ENCODE measurements at places on chromosomes 4 and X. TPM values are rescaled to one million over a fixed set of nuclear protein-coding genes. Genes with fewer than 3 reads are reported as not detected.

DNA sequence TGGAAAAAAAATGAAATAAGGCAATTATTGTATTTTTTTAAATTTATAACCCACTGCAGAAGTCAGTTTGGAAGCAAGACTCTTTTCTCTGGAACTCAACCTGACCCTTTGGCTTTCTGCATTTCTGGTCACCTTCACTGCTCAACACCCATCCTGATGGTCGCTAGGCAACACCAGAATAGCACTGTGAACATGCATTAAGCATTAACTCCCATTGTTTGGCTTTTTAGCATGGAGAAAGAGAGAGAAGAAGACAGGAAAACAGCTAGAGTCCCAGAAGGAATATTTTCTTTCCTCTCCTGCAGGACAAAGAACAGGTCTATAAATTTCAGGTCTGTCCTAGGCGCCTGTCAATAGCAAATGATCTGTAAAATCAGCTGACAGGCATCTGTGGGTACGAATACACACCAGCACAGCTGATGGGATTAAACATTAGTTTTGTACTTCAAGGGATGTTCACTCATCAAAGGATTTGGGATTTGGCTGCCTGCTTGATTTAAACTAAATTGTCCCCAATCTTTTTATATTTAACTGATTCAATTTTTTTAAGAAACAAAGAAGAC, 137.2 kb upstream of the ETNPPL start:
- DNase-seq: peak; percentile 68
- H3K4me1 ChIP-seq: peaks cover 9% of the 10 kb centered on the region
- H3K27ac ChIP-seq: no peak overlapping the region
- no peak overlapping the region for H3K4me3 ChIP-seq

DNA sequence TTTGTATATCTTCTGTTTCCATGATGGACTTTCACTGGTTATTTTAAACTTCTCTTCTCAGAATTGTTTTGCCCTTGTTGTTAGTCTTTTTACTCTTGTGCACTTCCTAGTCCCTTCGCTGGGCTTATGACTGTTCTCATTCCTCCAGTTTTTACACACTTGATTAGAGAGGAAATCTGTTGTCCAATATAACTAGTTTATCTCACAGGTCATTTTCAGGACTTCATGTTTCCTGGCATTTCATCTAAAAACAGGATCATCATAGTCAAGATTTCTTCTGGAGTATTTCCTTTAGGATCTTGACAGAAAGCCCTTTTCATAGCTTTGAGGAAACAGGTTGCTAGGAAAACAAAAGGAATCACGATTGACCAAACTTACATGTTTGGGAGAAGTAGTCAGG, 3.0 kb downstream of the FNIP2 start:
- H3K4me1 ChIP-seq: peaks cover 17% of the 10 kb centered on the region
- H3K27ac ChIP-seq: no peak overlapping the region
- DNase-seq: no peak
- peaks cover 20% of the 10 kb centered on the region for H3K27me3 ChIP-seq
- no peaks in the 10 kb centered on the region for H3K36me3 ChIP-seq

GRCh38 chrX:136694431-136695087, 46.6 kb downstream of the CD40LG start:
- no peak overlapping the region for H3K4me3 ChIP-seq
- peak; percentile 74 for DNase-seq
- no peaks in the 10 kb centered on the region for H3K27me3 ChIP-seq
- peak overlapping the region; percentile 87 for H3K27ac ChIP-seq
- H3K4me1 ChIP-seq: 0 out of 2 replicates have a peak, but pooled peaks cover 3% of the 10 kb centered on the region
- no peaks in the 10 kb centered on the region for H3K36me3 ChIP-seq

DNA sequence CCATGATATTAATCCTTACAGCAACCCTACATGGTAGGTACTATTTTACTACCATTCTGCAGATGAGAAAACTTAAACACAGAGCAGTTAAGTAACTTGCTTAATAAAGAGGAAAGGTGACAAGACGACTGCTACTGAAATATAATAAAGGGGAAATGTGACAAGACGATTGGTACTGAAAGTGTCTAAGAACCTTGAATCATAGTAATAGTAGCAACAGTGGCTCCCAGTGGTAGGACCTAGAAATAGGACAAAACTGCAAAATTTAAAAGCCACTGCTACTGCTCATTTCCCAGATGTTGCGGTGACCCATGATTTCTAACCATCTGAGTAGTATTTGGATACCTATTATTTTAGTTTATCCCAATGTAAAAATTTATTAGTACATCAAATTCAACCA, 89.5 kb downstream of the TASL start:
- H3K4me1 ChIP-seq: no peaks in the 10 kb centered on the region
- no peak overlapping the region for H3K27ac ChIP-seq
- DNase-seq: peak; percentile 22
- no peak overlapping the region for H3K4me3 ChIP-seq

The CCSER1 gene
- total RNA-seq: 3.4 TPM

The SPANXC gene
- total RNA-seq: not detected

- no peaks in the 10 kb centered on the region for H3K4me1 ChIP-seq
- no peak for DNase-seq
- no peaks in the 10 kb centered on the region for H3K36me3 ChIP-seq
- no peaks in the 10 kb centered on the region for H3K27me3 ChIP-seq
- no peak overlapping the region for H3K4me3 ChIP-seq
These were observed 112.9 kb downstream of the CPZ start for GRCh38 chr4:8705161-8706145.

DNA sequence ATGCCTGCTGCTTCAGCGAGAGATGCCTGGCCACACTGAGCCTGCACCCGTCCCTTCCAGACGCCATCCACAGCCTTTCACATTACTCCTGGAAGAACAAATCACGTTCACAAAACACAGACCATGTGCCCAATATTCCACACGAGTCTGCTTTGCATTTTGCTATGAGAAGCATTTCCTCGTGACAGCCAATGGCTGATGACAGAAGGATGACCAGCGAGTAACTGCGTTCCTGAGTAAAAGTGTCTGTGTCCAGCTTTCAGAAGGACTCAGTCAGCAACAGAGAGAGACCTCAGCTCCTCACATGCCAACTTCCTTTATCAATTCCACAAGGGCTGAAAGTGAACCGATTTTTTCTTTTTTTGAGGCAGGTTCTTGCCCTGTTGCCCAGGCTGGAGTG, 19.5 kb downstream of the NAT8L start:
- H3K27ac ChIP-seq: no peak overlapping the region
- H3K36me3 ChIP-seq: no peaks in the 10 kb centered on the region
- H3K4me3 ChIP-seq: no peak overlapping the region
- no peak for DNase-seq
- no peaks in the 10 kb centered on the region for H3K27me3 ChIP-seq

DNA sequence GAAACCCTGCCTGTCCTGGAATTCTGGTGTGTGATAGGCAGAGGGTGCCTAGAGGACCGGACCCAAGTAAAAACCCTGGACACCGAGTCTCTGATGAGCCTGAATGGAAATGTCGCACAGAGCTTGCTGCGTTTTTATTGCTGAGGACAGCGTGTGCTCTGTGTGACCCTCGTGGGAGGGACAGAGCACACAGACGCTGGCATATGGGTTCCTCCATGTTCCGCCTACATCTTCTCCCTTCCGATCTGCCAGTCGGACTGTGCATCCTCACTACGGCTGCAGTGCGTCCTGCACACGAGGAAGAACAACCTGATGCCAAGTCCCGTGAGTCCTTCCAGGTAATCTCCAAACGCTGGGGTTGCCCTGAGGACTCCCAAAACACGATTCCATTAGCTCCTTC, 68.3 kb downstream of the AFAP1 start:
- peaks cover 16% of the 10 kb centered on the region for H3K4me1 ChIP-seq
- no peaks in the 10 kb centered on the region for H3K27me3 ChIP-seq
- no peaks in the 10 kb centered on the region for H3K36me3 ChIP-seq
- no peak overlapping the region for H3K27ac ChIP-seq
- H3K4me3 ChIP-seq: no peak overlapping the region

DNA sequence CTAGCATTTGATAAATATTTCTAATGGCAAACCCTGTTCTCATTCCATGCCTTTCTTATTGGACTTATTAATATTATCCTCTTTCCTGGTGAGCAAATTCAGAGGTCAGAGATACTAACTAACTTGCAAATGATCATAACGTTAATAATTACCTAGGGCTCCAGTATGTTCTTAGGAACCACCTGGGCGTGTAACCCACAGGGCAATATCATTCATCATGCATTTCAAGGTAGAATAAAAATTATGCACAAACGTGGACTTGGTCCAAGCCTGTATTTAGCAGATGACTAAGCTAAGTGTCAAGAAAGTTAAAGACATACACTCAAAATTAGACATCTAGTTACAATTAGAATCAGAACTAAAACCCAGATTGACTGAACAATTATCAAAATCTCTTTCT, 850.1 kb downstream of the TRIML1 start:
- H3K27me3 ChIP-seq: no peaks in the 10 kb centered on the region
- H3K27ac ChIP-seq: no peak overlapping the region
- no peaks in the 10 kb centered on the region for H3K4me1 ChIP-seq
- no peak overlapping the region for H3K4me3 ChIP-seq

- H3K4me1 ChIP-seq: no peaks in the 10 kb centered on the region
- no peaks in the 10 kb centered on the region for H3K27me3 ChIP-seq
- no peaks in the 10 kb centered on the region for H3K36me3 ChIP-seq
- no peak overlapping the region for H3K27ac ChIP-seq
- H3K4me3 ChIP-seq: no peak overlapping the region
These were observed 31.7 kb downstream of the GAB3 start for GRCh38 chrX:154719132-154719675.

DNA sequence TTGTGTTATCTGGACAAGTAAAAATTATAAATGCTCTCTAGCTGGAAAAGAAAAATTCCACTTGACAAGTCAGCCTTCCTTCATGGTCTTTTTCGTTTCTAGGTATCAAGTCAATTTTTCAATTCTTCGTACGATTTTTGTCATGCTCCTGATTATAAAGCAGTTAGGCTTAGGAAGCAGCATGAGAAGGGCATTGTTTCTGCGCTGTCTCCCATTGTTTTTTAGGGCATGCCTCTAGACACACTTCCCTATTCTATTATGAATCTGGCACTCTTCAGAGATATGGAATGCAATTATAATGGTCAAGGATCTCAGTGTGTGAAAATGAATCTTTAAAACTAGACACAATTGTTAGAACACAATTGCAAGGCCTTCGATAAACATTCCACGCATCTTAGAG, 164.1 kb upstream of the FAT1 start:
- no peaks in the 10 kb centered on the region for H3K36me3 ChIP-seq
- no peak for DNase-seq
- H3K27me3 ChIP-seq: no peaks in the 10 kb centered on the region

GRCh38 chrX:45771560-45772340, 571.1 kb upstream of the DIPK2B start:
- H3K36me3 ChIP-seq: no peaks in the 10 kb centered on the region
- H3K27ac ChIP-seq: no peak overlapping the region
- peaks cover 52% of the 10 kb centered on the region for H3K4me1 ChIP-seq
- H3K4me3 ChIP-seq: no peak overlapping the region
- H3K27me3 ChIP-seq: no peaks in the 10 kb centered on the region

The CYTL1 gene
- 8.3 TPM for total RNA-seq

The TKTL1 gene
- total RNA-seq: not detected

- H3K27ac ChIP-seq: no peak overlapping the region
- H3K4me1 ChIP-seq: no peaks in the 10 kb centered on the region
- H3K36me3 ChIP-seq: no peaks in the 10 kb centered on the region
- H3K4me3 ChIP-seq: no peak overlapping the region
- DNase-seq: no peak
These were observed 270.6 kb downstream of the NR3C2 start for GRCh38 chr4:148171596-148171995.

- no peaks in the 10 kb centered on the region for H3K4me1 ChIP-seq
- peaks cover 42% of the 10 kb centered on the region for H3K36me3 ChIP-seq
- DNase-seq: no peak
These were observed 27.9 kb downstream of the PKD2 start for GRCh38 chr4:88035292-88035691.

DNA sequence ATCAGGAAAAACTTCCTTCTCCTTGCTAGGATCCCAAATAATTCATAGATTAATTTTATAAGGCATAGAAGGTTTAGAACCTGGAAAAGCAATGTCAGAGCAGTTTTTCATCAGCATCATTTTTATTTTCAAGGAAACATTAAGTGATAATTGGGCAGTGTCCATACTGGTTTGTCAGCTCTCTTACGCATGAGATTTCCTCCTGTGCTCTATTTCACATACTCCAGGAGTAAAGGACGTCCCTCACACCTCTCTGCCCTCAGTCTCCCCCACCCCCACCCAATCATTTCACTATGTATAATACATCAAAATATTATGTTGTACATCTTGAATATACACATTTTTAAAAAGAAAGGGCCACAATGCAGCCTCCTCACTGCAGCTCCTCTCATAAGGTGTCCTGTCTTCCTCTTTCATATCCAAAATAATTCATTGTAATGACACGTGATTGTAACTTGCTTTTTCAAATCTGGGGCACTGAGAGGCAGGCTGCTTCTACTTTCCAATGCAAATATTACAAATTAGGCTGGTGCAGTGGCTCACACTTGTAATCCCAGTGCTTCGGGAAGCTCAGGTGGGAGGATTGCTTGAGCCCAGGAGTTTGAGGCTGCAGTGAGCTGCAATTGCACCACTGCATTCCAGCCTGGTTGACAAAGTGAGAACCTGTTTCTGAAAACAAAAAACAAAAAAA, 34.4 kb downstream of the ARHGEF38 start:
- no peaks in the 10 kb centered on the region for H3K27me3 ChIP-seq
- H3K4me3 ChIP-seq: no peak overlapping the region
- H3K27ac ChIP-seq: no peak overlapping the region
- H3K36me3 ChIP-seq: no peaks in the 10 kb centered on the region
- no peak for DNase-seq

- no peaks in the 10 kb centered on the region for H3K27me3 ChIP-seq
- H3K27ac ChIP-seq: no peak overlapping the region
- no peaks in the 10 kb centered on the region for H3K36me3 ChIP-seq
- H3K4me1 ChIP-seq: no peaks in the 10 kb centered on the region
These were observed 55.9 kb downstream of the MXRA5 start for GRCh38 chrX:3290561-3290960.

DNA sequence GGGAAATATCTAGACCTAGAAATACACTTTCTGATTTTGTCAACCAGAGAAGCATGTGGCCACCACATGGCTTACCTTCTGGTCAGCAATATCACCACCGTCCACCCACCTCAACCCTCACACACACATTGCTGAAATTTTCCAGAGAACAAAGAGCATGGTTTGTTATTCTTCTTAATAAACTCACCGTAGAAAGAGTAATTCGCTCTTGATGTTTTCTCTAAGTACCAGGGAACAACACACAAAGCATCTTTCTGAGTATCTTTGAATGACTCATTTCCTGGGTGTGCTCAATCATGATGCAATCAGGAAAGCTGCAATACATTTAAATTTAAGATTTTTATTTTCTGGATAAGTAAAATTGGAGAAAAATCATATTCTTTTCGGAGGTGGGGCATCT, 24.7 kb upstream of the LRAT start:
- peaks cover 41% of the 10 kb centered on the region for H3K4me1 ChIP-seq
- H3K4me3 ChIP-seq: no peak overlapping the region
- no peak for DNase-seq

GRCh38 chr4:147530134-147530533, 49.2 kb downstream of the EDNRA start:
- H3K36me3 ChIP-seq: no peaks in the 10 kb centered on the region
- no peak overlapping the region for H3K4me3 ChIP-seq
- H3K27me3 ChIP-seq: no peaks in the 10 kb centered on the region
- no peak overlapping the region for H3K27ac ChIP-seq

DNA sequence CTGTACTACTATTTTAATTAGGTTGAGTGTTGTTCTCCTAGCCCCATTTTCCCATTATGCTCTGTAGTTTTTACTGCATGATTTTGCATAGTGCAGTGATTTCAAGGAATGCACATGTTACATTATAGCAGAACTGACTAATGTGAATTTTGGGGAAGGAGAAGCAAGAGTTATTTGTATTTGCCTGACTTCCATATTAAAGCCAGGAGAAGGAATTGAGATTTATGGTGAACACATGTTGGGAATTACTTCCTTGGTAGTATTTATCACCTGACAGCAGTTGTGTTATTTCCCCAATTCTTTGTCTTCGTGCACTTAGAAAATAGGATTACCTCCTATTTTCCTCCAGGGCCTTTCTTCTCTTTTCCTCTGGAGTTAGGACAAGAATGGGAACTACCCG, 3.2 kb downstream of the TMEM144 start:
- no peaks in the 10 kb centered on the region for H3K36me3 ChIP-seq
- no peak overlapping the region for H3K4me3 ChIP-seq
- no peak overlapping the region for H3K27ac ChIP-seq
- DNase-seq: no peak

Data from GM23338 (cell line).